AG09319 (cell line): ENCODE measurements at places on chromosomes 6 and 20.

DNA sequence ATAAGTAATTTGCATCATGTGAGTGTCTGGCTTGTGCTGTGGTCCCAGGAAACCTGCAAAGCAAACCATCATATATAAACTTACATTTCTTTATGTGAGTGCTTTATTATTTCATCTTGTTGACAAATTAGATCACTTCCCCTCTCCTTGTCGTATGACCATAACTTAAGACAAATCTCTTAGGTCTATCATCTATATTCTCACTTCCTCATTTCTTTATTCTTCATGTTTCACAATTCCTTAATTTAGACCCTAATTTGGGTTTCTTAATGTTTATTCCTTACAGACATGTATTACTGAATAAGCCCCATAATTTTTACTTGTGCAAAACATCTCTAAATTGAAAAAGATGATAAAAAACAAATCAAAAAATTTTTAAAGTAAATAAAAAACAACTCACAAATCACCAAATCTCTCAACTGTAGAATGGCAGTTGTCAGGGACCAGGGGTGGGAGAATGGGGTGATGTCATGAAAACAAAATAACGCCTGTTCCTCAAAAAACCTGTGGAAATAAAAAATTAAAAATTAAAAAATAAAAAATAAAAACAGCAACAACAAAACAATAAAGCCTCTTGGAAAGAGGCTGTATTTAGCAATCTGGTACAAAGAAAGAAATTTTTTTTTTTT lies 49.5 kb upstream of the FBXO30 start:
- no peak for DNase-seq

DNA sequence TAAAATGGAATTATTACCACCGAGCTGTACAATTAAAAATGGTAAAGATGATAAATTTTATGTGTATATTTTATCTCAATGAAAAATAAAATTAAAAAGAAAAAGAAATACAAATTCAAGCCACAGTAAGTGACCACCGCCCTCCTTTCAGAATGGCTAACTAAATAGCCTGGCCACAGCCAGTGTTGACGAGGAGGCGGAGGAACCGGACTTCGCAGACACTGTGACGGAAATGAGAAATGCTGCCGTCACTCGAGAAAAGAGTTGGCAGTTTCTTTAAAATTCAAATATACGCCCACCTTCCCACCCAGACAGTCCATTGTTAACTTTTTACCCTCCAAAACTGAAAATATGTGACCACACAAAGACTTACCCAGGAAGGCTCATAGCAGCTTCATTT lies 50.0 kb downstream of the FOXF2 start:
- no peak for DNase-seq

DNA sequence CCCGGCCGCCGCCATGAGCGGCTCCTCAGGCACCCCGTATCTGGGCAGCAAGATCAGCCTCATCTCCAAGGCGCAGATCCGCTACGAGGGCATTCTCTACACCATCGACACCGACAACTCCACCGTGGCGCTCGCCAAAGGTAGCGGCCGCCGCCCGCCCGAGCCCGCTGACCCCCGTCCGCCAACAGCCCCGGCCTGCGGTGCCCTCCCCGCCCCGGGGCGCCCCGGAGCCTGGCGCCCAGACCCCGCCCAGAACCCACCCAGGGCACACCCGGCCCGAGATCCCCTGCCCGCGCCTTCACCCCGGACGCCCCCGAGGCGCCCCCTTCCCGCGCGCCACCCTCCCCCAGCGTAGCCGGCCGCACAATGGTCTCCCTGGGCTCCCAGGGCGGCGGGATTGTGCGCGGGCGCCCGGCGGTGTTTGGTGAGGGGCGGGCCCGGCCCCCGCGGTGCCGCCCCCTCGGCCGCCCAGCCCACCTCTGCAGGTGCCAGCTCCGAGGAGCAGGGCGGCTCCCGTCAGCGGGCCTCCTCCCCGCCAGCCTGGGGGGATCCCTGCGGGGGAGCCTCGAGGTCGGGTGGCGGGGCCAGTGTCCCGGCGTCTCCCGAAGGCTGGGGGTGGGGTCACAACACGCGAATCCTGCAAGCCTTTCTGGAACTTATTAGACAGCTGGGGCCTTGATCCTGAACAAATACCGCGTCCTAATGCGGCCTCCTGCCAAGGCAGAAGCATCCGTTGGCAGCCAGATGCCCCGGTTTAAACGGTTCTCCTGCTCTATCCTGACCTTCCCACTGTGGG lies 577 bp downstream of the LSM14B start:
- no peak for DNase-seq

DNA sequence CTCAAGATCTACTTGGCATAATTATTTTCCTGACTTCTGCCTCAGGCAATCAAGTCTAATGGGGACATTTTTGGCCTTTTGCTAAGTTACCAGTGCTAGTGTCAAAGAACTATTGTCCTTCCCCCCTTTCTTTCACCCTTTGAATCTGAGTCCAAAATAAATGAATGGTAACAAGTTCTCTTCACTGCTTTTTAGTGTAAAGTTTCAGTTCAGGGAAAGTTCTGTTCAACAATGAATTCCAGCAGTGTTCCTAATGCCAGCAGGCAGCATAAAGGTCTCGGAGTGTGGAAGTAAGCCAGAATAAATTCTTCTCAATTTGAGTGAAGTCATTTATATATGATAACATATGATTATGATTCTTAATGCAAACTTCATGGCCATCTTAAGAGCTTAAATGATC lies 20.8 kb upstream of the TSPYL1 start:
- DNase-seq = no peak

DNA sequence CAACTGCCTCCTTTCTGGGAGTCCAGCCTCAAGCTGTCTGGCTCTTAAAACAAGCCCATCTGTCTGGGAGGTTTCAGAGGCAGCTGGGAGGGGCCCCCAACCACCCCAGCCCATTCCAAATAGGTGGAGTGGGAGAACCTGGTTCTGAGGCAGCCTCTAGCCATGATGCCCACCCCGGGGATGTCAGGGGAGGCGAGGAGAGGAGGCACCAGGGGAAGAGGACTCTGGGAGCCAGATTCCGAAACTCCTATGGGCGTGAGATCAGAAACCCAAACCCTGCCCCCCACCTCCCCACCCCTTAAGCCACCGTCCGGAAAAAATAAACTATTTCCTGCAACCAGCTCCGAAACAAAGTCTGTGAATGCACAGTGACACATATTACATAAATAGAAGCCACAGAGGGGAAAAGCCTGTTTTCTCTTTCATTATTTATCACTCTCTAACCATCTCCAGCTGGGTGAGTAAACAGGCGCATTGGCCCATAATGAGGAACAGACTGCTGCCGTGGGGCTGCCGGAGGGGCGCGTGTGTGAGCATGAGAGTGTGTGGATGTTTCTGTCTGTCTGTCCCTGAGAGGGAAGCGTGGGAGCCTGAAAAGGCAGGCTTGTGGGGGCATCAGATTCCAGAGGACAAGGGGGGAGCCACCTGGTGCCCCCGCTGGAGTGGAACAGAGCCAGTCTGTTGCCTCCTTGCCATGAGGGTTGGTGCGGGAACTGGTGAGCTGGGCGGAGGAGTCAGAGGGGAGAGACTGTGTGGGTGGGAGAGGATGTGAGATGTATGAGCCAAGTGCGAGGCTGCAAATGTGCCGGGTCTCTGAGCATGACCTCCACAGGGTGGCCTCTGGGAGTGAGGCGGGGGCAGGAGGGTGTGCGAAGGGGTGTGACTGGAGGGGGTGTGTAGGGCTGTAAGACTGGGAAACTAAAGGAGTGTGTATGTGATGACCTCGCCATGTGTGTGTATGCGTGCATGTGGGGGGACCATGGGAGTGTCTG lies 14.3 kb upstream of the FOXP4 start:
- DNase-seq = peak; percentile 49

- no peak for DNase-seq
Measured at GRCh38 chr20:38002422-38002821, 30.8 kb downstream of the TTI1 start.

DNA sequence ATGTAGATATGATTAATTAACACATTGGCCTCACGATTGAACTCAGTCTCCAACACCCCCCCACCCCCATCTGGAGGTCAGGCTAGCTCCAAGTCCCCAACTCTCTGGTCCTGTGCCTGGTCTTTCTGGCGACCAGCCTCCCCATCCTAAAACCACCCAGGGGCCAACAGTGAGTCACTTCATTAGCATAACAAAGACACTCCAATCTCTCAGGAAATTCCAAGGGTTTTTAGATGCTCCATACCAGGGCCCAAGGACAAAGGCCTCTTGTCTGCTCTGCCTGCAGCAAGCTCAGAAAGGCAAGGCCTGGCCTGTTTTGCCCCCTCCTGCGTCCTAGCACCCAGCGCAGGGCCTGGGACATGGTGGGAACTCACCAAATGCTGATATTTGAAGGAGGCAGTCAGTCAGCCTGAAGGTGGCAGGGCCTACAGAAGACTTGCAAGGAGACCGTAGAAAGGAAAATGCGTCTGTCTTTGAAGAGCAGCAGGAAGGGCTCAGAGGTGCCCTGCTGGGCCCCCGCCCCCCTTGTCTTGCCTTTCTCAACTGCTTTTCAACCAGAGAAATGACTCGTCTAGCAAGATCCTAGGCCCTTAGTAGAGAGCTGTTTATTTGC lies 184.7 kb downstream of the CDH4 start:
- no peak for DNase-seq

DNA sequence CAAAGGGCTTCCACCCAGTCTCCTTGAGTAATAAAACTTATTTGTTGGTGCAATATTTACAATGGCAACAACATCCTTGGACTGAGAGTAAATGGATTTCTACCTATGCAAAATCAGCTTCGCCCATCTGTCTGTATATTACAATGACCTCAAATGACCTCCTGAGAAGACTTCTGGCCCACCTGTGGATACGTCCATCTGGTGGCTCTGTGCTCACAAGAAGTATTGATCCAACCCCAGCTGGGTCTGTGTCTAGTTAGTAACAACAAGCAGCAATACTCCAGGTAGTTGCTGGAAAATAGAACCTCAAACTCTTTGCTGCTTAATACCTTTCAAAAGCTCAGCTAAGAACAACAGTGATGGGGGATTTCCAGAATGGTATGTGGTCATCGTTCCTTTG lies 34.7 kb upstream of the GSTA4 start:
- no peak for DNase-seq

DNA sequence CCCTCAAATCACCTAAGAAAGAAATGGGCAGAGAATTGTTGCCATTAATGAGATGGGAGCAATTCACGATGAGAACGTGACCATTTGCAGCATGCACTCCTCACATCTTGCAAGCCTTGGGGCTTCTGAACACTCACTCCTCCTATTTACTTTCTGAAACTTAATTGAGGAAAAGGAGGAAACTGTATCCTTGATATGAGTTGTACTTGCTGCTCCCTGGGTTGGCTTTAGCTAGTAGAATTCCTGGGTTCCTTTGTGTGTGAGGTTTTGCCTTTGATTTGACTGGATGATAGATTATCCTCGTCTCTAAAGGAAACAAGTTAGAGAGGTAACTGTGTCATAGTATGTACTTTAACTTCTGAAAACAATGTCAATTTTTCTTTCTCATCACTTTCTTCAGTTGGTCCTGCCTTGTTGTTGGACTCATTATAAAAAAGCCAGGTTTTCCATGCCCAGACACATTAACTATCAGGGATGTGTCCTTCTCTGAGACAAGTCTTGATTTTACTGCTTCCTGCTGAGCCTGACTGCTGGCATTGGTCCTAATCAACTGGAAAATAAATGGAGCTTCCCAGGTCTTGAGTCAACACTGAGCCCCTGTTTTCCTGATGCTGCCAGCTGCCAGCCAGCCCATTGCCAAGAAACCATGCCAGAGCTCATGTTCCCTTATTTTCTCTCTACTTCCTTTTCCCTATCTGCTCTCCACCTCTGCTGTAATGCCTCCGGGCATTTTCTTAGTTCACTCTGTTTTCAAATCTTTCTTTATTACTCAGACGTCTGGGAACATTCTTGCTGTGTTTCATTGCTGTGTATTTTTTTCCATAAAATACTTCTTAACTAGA lies 6.0 kb upstream of the MRAP2 start:
- no peak for DNase-seq

DNA sequence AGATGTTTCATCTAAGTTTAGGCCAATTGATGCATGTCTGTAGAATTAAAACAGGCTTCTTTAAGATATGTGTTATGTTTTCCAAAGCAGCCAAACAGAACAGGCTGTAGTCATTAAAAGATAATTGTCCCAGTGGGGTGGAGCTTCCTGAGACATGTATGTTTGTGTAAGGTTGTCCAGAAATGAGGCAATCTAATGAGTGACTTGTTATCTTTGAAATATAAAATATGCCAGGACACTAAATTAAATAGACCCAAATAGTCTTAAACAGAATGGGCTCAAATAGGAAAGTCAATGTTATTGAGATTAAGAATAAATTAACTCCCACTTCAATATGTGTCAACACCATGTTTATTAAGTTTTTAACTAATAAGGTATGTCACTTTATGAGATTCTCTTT lies 204.7 kb upstream of the RNF217 start:
- no peak for DNase-seq

GRCh38 chr6:169944415-169944814 lies 193.0 kb downstream of the ERMARD start:
- DNase-seq = no peak
